ENCODE measurements at places on chromosomes 3 and 15.

DNA sequence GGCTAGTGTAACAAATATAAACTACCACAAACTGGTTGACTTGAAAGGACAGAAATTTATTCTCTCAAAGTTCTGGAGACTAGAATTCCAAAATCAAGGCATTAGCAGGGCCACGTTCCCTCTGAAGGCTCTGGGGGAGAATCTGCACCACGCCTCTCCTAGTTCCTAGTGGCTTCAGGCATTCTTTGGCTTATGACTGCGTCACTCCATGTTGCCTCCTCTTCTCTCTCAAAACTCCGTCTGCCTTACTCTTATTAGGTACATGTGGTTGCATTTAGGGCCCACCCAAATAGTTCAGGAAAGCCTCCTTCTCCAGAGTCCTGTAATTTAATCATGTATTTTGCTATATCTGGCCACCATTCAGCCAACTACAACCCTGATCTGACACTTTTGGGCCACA is 174.8 kb downstream of the PEX5L start:
- DNase-seq: no peak

DNA sequence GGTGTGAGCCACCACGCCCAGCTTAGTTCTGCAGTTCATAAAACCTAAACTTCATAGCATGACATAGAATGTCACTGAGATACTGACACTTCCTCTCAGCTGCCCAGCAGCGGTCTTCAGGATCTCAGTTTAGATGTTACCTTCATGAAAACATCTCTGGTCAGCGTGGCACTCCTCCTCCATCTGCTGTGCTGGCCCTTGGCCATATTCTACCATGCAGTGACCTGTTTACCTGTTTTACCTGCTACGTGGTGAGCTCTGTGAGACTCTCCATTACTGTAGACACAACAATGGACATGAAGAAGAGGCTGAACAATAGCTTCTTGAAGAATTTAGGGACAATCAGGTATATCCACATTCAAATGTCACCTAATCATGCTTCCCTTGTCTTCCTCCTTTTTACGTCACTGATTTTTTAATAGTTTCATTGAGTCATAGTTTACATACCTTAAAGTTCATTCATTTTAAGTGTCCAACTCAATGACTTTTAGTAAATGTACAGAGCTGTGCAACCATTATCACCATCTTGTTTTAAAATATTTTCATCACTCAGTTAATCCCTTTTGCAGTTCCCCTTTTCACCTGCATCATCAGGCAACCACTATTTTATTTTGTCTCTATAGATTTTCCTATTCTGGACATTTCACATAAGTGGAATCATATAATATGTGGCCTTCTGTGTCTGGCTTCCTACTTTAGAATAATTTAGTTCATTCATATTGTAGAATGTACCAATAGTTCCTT is 32.2 kb upstream of the PTPN23 start:
- DNase-seq: no peak

GRCh38 chr3:50324351-50325112 is 2.0 kb upstream of the HYAL2 start:
- DNase-seq: peak; percentile 50

GRCh38 chr15:57694279-57694678 is 12.2 kb upstream of the POLR2M start:
- no peak for DNase-seq

DNA sequence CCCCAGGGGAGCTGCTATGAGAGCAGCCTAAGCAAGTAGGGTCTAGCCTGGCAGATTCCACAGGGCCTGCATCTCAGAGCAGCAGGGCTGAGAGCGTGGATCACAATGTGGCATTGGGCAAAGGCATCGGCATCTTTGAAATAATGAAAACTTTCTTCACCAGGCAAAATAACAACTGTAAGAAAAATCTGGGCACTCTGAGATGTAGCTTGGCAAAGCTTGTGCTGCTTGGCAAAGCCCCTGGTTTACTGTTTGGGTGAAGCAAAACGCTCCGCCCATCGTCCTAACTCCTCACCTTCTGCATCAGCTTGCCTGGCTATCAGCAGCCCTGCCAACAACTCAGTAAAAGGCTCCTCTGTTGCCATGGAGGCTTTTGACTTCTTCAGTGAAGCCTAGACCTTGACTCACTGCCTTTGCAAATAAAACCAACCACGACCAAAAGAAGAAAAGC is 212.8 kb upstream of the EIF1B start:
- no peak for DNase-seq

Measured in T-helper 1 cell (primary cell).